CD4-positive, alpha-beta T cell (primary cell): ENCODE measurements at places on chromosomes 2 and 18.

DNA sequence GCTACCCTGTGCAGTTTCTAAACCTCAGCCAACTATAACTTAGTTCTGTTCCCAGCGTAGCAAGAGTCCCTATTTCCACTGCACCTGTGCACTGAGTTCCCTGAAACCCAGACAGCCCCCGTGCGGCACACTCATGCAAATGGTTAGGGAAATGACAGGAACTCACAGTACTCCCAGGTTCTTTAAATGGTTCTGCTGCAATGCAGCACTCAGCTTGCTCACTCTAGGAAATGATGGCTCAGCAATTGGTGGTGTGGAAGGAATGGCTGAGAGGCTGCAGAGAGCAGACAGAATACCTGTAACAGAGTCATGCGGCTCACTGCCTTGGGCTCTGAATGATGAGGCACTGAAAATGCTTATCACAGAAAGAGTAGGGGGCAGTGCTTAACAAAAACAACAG lies 143.0 kb downstream of the RAD51AP2 start:
- H3K27ac ChIP-seq = no peak overlapping the region
- no peak overlapping the region for H3K4me3 ChIP-seq
- H3K4me1 ChIP-seq = no peaks in the 10 kb centered on the region
- no peaks in the 10 kb centered on the region for H3K36me3 ChIP-seq
- DNase-seq = no peak

- H3K4me3 ChIP-seq = no peak overlapping the region
- H3K36me3 ChIP-seq = no peaks in the 10 kb centered on the region
- H3K27ac ChIP-seq = no peak overlapping the region
Measured at GRCh38 chr2:234330902-234331301, 166.0 kb downstream of the ARL4C start.

DNA sequence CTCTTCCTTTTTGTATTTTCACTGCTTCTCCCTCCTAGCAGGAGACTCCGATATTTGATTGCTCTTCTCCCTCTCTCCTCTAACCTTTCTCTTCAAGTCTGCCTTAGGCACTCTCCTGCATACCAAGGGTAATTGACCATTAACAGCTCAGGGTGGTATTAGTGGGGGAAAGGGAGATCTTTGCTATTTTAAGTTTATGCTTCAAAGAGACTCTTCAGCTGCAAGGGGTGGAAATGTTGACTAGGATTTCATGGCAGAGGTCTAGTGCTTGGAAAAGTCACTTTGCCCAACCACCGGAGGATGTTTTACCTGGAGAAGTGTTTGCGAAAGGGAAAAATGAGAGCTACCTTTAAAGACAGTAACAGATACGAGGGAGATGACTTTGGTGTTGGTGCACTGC lies 453.7 kb downstream of the SLC4A3 start:
- H3K4me3 ChIP-seq = no peak overlapping the region
- H3K27ac ChIP-seq = no peak overlapping the region
- H3K27me3 ChIP-seq = no peaks in the 10 kb centered on the region
- no peaks in the 10 kb centered on the region for H3K36me3 ChIP-seq
- H3K4me1 ChIP-seq = no peaks in the 10 kb centered on the region

GRCh38 chr2:152189622-152190495 lies 14.3 kb upstream of the STAM2 start:
- H3K4me3 ChIP-seq = no peak overlapping the region
- no peak for DNase-seq
- H3K36me3 ChIP-seq = no peaks in the 10 kb centered on the region

DNA sequence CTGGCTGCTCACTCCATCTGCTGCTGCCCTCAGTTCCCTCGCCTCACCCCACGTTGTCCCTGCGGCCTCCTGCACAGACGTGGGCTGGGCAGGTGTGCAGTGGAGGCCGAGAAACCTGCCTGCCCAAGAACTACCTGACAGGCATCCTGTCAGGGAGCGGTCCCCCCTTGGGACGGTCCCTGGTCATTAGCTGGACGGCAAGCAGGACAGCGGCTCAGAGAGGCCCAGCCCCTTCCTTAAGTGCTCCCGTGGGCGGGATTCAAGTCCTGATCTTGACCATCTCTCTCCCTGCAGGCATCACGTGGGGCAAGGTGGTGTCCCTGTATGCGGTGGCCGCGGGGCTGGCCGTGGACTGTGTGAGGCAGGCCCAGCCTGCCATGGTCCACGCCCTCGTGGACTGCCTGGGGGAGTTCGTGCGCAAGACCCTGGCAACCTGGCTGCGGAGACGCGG lies 11.3 kb downstream of the BOK start:
- H3K4me1 ChIP-seq = no peaks in the 10 kb centered on the region
- no peak for DNase-seq
- no peak overlapping the region for H3K27ac ChIP-seq
- H3K36me3 ChIP-seq = peaks cover 2% of the 10 kb centered on the region

- no peaks in the 10 kb centered on the region for H3K27me3 ChIP-seq
- DNase-seq = no peak
- H3K36me3 ChIP-seq = no peaks in the 10 kb centered on the region
Measured at GRCh38 chr2:220891405-220891804, 680.7 kb downstream of the EPHA4 start.

GRCh38 chr18:5391409-5391808 lies 95.9 kb upstream of the ZBTB14 start:
- no peaks in the 10 kb centered on the region for H3K27me3 ChIP-seq
- H3K36me3 ChIP-seq = no peaks in the 10 kb centered on the region
- no peak overlapping the region for H3K4me3 ChIP-seq
- DNase-seq = no peak
- no peak overlapping the region for H3K27ac ChIP-seq

DNA sequence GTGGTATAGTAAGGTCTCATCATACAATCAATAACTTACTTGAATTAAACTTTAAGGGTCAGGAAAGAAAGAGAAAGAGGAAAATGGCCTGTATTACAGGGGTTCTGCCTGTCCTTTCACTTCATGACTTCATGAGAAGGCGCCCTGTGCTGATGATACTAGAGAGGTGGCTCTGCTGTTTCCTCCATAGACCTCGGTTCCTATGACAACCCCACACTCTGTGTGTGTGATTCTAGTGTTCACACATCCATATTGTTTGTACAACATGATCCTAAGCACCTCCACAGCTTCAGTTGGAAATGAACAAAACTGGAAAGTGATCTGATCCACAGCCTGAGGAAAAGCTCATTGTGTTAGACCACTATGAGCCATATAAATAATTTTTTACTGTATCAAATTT lies 7.0 kb upstream of the REEP1 start:
- no peak overlapping the region for H3K4me3 ChIP-seq
- H3K27ac ChIP-seq = no peak overlapping the region
- no peak for DNase-seq
- H3K36me3 ChIP-seq = no peaks in the 10 kb centered on the region

- H3K36me3 ChIP-seq = peaks cover 37% of the 10 kb centered on the region
- peaks cover 6% of the 10 kb centered on the region for H3K4me1 ChIP-seq
- no peak for DNase-seq
- H3K27ac ChIP-seq = no peak overlapping the region
- H3K4me3 ChIP-seq = no peak overlapping the region
Measured at GRCh38 chr2:224910574-224910925, 131.7 kb downstream of the DOCK10 start.

- no peaks in the 10 kb centered on the region for H3K36me3 ChIP-seq
- H3K4me1 ChIP-seq = peaks cover 9% of the 10 kb centered on the region
- no peaks in the 10 kb centered on the region for H3K27me3 ChIP-seq
- H3K4me3 ChIP-seq = no peak overlapping the region
Measured at GRCh38 chr2:96175951-96176350, 30.7 kb upstream of the DUSP2 start.

DNA sequence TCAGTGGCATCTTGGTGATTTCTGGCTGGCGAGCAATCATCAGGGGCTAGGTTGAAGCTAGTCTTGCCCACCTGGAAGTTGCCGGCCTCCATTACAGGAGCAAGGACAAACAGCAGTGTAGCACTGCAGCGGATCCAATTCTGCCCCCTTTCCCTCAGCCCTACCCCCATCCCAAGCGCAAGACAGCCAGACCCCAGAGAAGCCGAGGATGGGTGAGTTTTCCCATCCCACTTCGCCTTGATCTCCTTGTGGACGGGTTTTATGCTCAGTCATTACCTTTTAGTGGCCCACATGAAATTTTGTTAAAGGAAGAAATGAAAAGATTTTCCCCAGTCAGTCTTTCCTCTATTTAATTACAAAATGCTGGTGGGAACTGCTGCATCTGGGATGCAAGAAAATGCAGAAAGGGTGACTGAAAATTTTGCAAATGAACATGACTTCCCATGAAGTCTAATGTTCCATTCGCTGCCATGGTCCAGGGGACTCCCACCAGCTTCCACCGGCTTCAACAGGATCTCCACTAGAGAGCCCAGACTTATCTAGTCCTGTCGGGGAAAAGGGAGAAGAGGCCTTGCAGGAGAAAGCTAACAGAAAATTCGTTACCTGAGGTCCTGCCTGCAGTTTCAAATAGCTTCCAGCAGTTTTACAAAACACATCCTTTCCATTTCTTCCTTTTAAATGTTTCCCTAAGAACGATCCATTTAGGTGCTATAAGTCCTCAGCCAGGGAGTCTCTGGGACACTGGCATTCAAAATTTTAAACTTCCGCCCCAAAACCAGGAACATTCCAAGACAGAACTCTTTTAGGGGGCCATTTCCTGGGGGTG lies 1.9 kb upstream of the HOXD9 start:
- peaks cover 26% of the 10 kb centered on the region for H3K4me1 ChIP-seq
- peaks cover 92% of the 10 kb centered on the region for H3K27me3 ChIP-seq

GRCh38 chr2:138867341-138867740 lies 87.2 kb upstream of the NXPH2 start:
- H3K27ac ChIP-seq = no peak overlapping the region
- DNase-seq = no peak
- H3K4me3 ChIP-seq = no peak overlapping the region
- no peaks in the 10 kb centered on the region for H3K36me3 ChIP-seq
- no peaks in the 10 kb centered on the region for H3K4me1 ChIP-seq
- H3K27me3 ChIP-seq = no peaks in the 10 kb centered on the region

- H3K27me3 ChIP-seq = no peaks in the 10 kb centered on the region
- H3K4me1 ChIP-seq = peaks cover 5% of the 10 kb centered on the region
- DNase-seq = no peak
- no peaks in the 10 kb centered on the region for H3K36me3 ChIP-seq
- H3K27ac ChIP-seq = no peak overlapping the region
- no peak overlapping the region for H3K4me3 ChIP-seq
Measured at GRCh38 chr2:112048887-112049286, 6.2 kb upstream of the TMEM87B start.

DNA sequence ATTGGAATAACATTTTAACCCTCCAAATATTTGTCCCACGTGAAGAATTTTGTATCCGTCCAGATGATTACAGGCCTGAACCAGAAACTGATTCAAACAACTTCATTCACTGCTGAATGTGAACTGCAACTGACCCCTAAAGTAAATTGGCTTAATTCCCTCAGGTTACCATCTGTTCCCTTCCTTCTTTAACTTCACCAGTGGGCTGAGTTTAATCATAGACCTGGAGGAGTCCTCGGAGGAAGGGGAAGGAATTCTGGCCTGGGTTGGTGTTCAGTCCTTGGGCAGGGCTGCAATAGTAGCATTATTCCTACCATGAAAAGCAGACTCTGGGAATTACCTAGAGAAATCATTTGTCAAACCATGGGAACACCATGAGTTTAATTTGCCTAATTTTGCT lies 207.4 kb downstream of the TMEM247 start:
- H3K4me3 ChIP-seq = no peak overlapping the region
- no peak overlapping the region for H3K27ac ChIP-seq
- H3K36me3 ChIP-seq = no peaks in the 10 kb centered on the region

- no peaks in the 10 kb centered on the region for H3K27me3 ChIP-seq
- no peak for DNase-seq
- H3K36me3 ChIP-seq = peaks cover 21% of the 10 kb centered on the region
- peaks cover 16% of the 10 kb centered on the region for H3K4me1 ChIP-seq
- no peak overlapping the region for H3K27ac ChIP-seq
- no peak overlapping the region for H3K4me3 ChIP-seq
Measured at GRCh38 chr2:231058761-231059550, 2.3 kb downstream of the PSMD1 start.

- no peaks in the 10 kb centered on the region for H3K27me3 ChIP-seq
- no peak for DNase-seq
- no peak overlapping the region for H3K27ac ChIP-seq
- no peak overlapping the region for H3K4me3 ChIP-seq
- H3K36me3 ChIP-seq = no peaks in the 10 kb centered on the region
Measured at GRCh38 chr2:65383541-65384488, 48.6 kb downstream of the SPRED2 start.

DNA sequence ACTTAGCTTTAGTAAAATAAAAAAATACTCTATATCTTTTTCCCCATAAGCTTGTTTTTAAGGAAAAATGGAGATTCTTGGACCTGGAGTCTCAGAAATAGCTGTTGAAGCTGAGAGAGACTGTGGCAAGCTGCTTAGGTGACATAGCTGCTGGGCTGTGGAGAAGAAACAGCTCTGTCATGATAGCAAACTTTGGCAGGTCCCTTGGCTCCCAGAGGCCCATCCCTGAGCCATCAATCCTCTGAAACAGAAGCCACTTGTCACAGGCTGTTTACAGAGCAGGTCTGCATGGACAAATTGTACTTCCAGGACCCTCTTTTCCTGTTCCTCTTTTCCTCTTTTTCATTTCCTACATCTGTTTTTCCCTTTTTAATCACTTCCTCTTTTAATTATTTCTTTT lies 1370.1 kb upstream of the CRIM1 start:
- no peak overlapping the region for H3K27ac ChIP-seq
- no peaks in the 10 kb centered on the region for H3K27me3 ChIP-seq
- H3K36me3 ChIP-seq = no peaks in the 10 kb centered on the region
- DNase-seq = no peak

DNA sequence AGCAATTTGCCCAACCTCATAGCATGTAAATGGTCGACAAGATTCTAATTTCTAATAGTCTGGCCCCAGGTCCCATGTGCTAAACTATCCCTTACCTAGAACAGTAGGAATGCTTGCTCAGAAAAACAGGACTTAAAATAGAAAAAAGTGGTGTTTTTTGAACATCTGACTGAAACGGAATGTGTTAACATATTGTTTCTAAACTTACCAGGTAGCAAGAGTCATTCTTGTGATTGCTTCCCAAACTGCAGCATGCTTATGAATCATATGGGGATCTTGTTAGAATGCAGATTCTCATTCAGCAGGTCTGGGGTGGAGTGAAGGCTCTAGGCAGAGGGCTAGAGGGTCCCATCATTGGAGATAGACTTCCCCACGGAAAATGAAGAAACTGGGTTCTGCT lies 5.8 kb upstream of the SLC20A1 start:
- no peak overlapping the region for H3K4me3 ChIP-seq
- H3K27me3 ChIP-seq = no peaks in the 10 kb centered on the region
- DNase-seq = no peak
- H3K4me1 ChIP-seq = peaks cover 37% of the 10 kb centered on the region
- no peaks in the 10 kb centered on the region for H3K36me3 ChIP-seq

DNA sequence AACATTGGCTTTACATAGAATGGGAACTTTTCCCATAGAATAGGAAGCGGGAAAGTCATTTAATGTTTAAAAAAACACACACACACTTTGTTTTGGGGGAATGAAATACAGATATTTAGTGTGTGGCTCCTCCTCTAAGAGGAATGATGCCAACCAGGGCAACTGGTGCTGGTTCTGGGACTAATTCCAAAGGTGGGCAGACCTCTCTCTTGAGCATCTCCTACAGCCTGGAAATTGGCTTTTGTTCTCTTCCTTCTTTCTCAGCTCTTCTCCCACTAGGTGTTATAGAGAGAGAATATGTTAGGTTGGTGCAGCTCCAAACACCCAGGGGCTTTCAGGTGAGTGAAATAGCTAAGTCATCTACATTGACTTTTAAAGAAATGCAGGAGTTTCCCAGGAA lies 190.1 kb downstream of the RAD51AP2 start:
- no peak for DNase-seq
- no peaks in the 10 kb centered on the region for H3K4me1 ChIP-seq
- no peak overlapping the region for H3K4me3 ChIP-seq
- H3K27me3 ChIP-seq = no peaks in the 10 kb centered on the region
- no peak overlapping the region for H3K27ac ChIP-seq
